Progenitor cell of endocrine pancreas (in vitro differentiated cells): ENCODE measurements at places on chromosomes 11 and 22. TPM values are rescaled to one million over a fixed set of nuclear protein-coding genes. Genes with fewer than 3 reads are reported as not detected.

DNA sequence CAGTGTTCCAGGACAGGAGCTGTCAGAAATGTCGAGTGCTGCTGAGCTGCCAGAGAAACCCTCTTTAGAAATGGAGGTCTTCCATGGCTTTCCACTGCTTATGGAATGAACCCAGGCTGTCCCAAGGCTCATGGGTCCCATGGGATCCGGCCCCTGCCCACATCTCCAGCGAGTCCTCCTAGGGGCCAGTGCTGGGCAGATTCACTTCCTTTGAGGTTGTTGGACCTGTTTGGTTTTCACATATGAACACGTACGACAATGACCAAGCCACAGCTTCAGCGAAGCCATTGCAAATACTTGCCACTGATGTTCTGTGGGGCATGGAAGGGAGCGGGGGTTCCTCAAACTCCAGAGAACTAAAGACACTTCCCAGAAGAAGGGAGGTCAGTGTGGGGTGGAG lies 483.3 kb downstream of the TBC1D22A start:
- no peak overlapping the region for H3K4me3 ChIP-seq
- H3K27me3 ChIP-seq, result no peaks in the 10 kb centered on the region
- H3K27ac ChIP-seq, result no peak overlapping the region

DNA sequence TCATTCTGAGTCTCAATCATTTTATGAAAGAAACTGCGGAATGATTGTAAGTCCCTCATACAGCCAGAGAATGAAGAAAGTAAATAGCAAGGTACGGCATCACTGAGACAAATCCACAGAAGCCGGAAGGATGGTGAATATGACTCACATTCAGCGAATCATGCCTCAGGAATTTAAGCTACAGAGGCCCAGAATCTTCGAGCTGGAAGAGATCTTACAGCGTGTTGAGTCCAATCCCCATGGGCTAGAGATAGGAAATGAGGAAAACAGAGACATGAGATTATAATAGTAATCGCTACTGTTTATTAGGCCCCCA lies 173.2 kb downstream of the KIF18A start:
- no peak overlapping the region for H3K4me3 ChIP-seq
- H3K36me3 ChIP-seq, result no peaks in the 10 kb centered on the region
- H3K27ac ChIP-seq, result no peak overlapping the region
- H3K4me1 ChIP-seq, result no peaks in the 10 kb centered on the region
- no peak for DNase-seq

ATM gene
- 79.2 and 79.5 TPM in 2 replicates for total RNA-seq

CEP126 gene
- total RNA-seq, result 2.1 and 2.6 TPM in 2 replicates

GRCh38 chr11:95585069-95585751 lies 204.4 kb downstream of the FAM76B start:
- H3K36me3 ChIP-seq, result no peaks in the 10 kb centered on the region
- no peak overlapping the region for H3K4me3 ChIP-seq
- H3K27me3 ChIP-seq, result no peaks in the 10 kb centered on the region
- no peak for DNase-seq

GRCh38 chr11:122697636-122698167 lies 42.2 kb downstream of the UBASH3B start:
- no peak overlapping the region for H3K27ac ChIP-seq
- H3K36me3 ChIP-seq, result no peaks in the 10 kb centered on the region
- no peak overlapping the region for H3K4me3 ChIP-seq
- no peak for DNase-seq
- peaks cover 1% of the 10 kb centered on the region for H3K27me3 ChIP-seq
- H3K4me1 ChIP-seq, result no peaks in the 10 kb centered on the region

WEE1 gene
- 154 and 179 TPM in 2 replicates for total RNA-seq

- H3K27ac ChIP-seq, result no peak overlapping the region
- no peak for DNase-seq
- no peak overlapping the region for H3K4me3 ChIP-seq
- H3K36me3 ChIP-seq, result no peaks in the 10 kb centered on the region
- no peaks in the 10 kb centered on the region for H3K4me1 ChIP-seq
Measured at GRCh38 chr11:94322501-94322900, 18.1 kb downstream of the IZUMO1R start.

GRCh38 chr22:45455212-45455611 lies 41.7 kb downstream of the RIBC2 start:
- no peaks in the 10 kb centered on the region for H3K4me1 ChIP-seq
- peaks cover 17% of the 10 kb centered on the region for H3K27me3 ChIP-seq
- H3K36me3 ChIP-seq, result no peaks in the 10 kb centered on the region
- no peak overlapping the region for H3K27ac ChIP-seq
- no peak for DNase-seq

DNA sequence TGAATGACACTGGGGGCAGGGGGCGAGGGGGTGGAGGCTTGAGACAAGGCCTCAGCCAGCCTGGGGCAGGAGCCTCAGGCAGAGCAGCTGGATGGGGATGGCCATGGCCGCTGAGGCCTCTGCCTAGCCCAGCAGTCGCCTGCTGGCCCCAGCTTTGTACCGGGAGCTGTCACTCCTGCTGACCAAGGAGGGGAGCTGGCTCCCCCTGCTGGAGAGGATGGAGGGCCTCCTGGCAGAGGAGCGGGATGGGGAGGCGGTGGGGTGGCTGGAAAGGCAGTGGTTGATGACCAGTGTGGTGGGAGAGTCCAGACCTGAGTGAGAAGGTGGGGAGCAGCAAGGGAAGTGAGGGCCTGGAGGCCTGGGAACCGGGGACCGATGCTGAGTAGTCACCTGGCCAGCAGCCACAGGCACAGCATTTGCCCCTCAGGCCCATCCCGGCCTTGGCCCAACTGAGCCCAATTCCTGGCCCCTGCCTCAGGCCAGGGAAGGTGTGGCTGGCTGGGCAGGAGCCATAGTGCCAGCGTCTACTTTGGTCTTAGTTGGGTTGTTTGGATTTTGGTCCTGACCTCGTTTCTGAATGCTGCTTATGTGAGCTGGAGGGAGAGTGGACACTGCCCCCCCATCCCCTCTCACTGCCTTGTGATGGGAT lies 6.0 kb upstream of the SUSD2 start:
- H3K36me3 ChIP-seq, result peaks cover 1% of the 10 kb centered on the region
- H3K27me3 ChIP-seq, result no peaks in the 10 kb centered on the region
- H3K27ac ChIP-seq, result peak overlapping the region; percentile 42
- H3K4me1 ChIP-seq, result no peaks in the 10 kb centered on the region
- DNase-seq, result peak; percentile 51
- no peak overlapping the region for H3K4me3 ChIP-seq

DNA sequence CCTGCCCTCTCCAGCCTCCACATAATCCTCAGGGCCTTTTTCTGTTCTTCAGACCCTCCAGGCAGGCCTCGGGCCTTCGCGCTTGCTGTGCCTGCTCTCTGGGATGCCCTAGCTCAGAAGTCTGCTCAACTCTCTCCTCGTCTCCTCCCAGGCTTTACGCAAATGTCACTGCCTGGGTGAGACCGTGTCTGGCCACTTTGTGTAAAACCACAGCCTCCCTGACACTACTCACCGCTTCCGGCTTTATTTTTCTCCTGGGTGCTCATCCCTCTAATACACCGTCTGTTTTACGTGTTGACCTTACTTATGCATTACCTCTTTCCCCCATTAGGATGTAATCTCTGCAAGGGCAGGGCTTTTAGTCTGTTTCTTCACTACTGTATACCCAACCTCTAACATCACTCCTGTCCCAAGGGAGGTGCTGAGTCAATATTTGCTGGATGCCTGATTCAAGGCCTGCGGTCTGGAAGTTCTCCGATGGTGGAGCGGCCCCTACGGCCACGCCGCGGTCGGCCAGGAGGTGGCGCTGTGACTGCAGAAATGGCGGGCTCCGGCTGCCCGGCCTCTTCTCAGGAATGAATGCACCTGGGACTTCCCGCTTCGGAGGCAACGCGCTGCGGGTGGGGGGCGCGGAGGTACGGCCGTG lies 58.2 kb upstream of the THY1 start:
- peaks cover 3% of the 10 kb centered on the region for H3K4me1 ChIP-seq
- H3K4me3 ChIP-seq, result no peak overlapping the region
- H3K36me3 ChIP-seq, result no peaks in the 10 kb centered on the region
- peak; percentile 93 for DNase-seq
- H3K27ac ChIP-seq, result no peak overlapping the region

DNA sequence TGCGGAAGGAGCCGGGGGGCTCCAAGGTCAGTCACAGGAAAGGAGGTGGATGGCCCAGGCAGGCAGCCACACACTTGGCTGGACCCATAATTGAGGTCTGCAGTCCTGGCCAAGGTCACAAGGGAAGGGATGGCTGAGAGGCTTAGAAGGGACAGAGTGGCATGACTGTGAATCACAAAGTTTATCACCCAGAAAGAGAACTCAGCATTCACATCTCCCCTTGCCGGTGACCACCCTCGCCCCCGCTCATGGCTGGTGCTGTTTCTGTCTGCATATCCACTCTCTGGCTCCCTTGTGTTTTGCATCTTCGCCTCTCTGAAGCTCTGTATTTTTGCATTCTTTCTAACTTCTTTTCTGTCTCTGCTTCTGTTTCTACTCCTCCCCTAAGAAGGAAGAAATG lies 117.5 kb downstream of the FEZ1 start:
- no peak overlapping the region for H3K27ac ChIP-seq
- DNase-seq, result no peak
- H3K4me3 ChIP-seq, result no peak overlapping the region
- peaks cover 7% of the 10 kb centered on the region for H3K36me3 ChIP-seq
- H3K4me1 ChIP-seq, result peaks cover 5% of the 10 kb centered on the region
- no peaks in the 10 kb centered on the region for H3K27me3 ChIP-seq

GRCh38 chr11:15194671-15195415 lies 80.1 kb downstream of the INSC start:
- no peak for DNase-seq
- H3K4me1 ChIP-seq, result peaks cover 17% of the 10 kb centered on the region
- no peak overlapping the region for H3K4me3 ChIP-seq
- H3K27ac ChIP-seq, result peak overlapping the region; percentile 15
- H3K36me3 ChIP-seq, result no peaks in the 10 kb centered on the region
- no peaks in the 10 kb centered on the region for H3K27me3 ChIP-seq

DNA sequence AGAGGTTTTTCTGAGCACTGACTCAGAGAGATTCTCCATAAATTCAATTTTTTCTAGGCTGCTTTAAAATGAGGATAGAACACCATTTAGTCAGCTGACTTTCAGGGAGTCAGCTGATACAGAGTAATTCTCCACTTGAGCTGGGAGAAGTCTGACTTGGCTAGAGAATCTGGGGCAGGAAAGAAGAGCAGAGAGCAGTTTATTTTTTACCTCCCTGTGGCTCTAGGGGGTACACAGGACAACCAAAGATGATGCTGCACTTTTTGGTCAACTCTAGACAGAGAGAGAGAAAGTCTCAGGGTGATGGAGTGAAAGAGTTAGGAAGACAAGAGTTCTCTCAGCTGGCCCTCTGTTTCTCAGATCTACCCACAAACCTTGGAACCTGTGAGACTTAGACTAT lies 67.3 kb upstream of the EED start:
- H3K4me1 ChIP-seq, result no peaks in the 10 kb centered on the region
- no peak for DNase-seq
- no peak overlapping the region for H3K4me3 ChIP-seq
- H3K36me3 ChIP-seq, result no peaks in the 10 kb centered on the region
- H3K27ac ChIP-seq, result no peak overlapping the region
- no peaks in the 10 kb centered on the region for H3K27me3 ChIP-seq

- no peak overlapping the region for H3K27ac ChIP-seq
- H3K36me3 ChIP-seq, result no peaks in the 10 kb centered on the region
- no peak overlapping the region for H3K4me3 ChIP-seq
- peaks cover 13% of the 10 kb centered on the region for H3K4me1 ChIP-seq
- H3K27me3 ChIP-seq, result no peaks in the 10 kb centered on the region
Measured at GRCh38 chr11:61928606-61929005, 11.2 kb upstream of the RAB3IL1 start.

GRCh38 chr11:46826310-46827044 lies 19.6 kb downstream of the CKAP5 start:
- H3K4me3 ChIP-seq, result peak overlapping the region; percentile 76
- H3K27ac ChIP-seq, result peak overlapping the region; percentile 87
- H3K36me3 ChIP-seq, result no peaks in the 10 kb centered on the region
- DNase-seq, result peak; percentile 66
- no peaks in the 10 kb centered on the region for H3K27me3 ChIP-seq

GRCh38 chr11:106679181-106679580 lies 339.1 kb downstream of the GUCY1A2 start:
- peaks cover 2% of the 10 kb centered on the region for H3K36me3 ChIP-seq
- no peaks in the 10 kb centered on the region for H3K4me1 ChIP-seq
- H3K27me3 ChIP-seq, result no peaks in the 10 kb centered on the region
- no peak for DNase-seq
- no peak overlapping the region for H3K4me3 ChIP-seq

DNA sequence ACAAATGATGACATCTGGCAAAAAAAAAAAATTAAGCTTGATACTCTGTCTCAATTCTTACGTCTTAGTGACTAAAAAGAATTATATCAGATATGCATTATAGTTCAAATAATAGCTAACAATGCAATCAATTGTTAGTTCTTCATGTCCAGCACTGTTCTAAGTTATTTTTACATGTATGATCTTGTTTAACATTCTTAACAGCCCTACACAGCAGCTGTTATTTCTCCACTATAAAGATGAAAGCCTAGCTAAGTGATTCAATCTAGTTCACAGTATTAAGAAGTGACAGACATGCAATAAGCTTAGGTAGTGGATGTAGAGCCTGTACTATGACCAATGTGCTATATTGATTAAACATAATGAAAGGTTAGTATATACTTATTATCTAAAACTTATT lies 4.1 kb downstream of the ZNF214 start:
- no peak for DNase-seq
- H3K27me3 ChIP-seq, result no peaks in the 10 kb centered on the region
- H3K4me3 ChIP-seq, result no peak overlapping the region
- no peak overlapping the region for H3K27ac ChIP-seq
- H3K36me3 ChIP-seq, result peaks cover 8% of the 10 kb centered on the region
- H3K4me1 ChIP-seq, result peaks cover 17% of the 10 kb centered on the region

DNA sequence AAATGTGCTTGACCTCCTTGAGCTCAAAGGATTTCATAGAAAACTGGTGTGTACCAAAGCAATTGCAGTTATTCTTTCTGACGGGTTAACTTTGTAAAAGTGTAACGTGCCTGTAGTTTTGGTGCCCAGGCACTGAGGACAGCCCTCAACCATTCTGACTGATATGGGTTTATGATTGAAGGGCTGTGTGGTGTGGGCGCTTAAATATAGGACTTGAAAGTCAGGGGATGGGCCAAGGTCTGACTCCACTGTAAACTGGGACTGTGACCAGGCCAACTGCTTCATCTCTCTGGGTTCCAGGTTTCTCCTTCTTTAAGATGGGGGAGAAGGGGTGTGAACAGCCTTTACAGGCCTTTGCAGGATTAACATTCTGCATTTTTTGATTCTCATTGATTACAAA lies 191.1 kb upstream of the ARHGAP20 start:
- no peak overlapping the region for H3K4me3 ChIP-seq
- peaks cover 13% of the 10 kb centered on the region for H3K4me1 ChIP-seq

- peaks cover 27% of the 10 kb centered on the region for H3K4me1 ChIP-seq
- DNase-seq, result no peak
- peak overlapping the region; percentile 56 for H3K27ac ChIP-seq
- H3K4me3 ChIP-seq, result no peak overlapping the region
Measured at GRCh38 chr11:121029813-121030445, 6.0 kb downstream of the TBCEL start.

DNA sequence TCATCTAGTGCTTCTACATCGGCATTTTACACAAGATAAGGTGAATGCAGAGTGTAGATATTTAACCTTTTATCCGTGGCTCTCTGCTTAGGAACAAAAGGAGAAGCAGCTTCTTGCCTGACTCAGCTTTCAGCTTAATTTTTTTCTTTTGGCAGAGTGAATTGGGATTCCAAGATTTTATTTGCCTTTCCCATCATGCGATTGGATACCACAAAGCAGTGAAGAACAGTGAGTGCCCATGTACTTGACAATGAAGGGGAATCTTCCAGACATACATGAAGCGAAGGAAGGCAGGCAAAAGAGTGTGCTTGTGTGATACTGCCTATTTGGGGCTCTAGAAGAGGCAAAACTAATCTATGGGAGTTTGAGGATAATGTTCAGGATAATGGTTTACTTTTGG lies 17.0 kb upstream of the CHKA start:
- DNase-seq, result no peak
- H3K27me3 ChIP-seq, result no peaks in the 10 kb centered on the region
- H3K4me1 ChIP-seq, result peaks cover 11% of the 10 kb centered on the region
- peak overlapping the region; percentile 35 for H3K4me3 ChIP-seq

- no peak overlapping the region for H3K27ac ChIP-seq
- DNase-seq, result no peak
- no peaks in the 10 kb centered on the region for H3K4me1 ChIP-seq
Measured at GRCh38 chr11:120681434-120682331, 170.1 kb downstream of the GRIK4 start.
